ENCODE measurements at places on chromosomes 3 and 15. TPM values are rescaled to one million over a fixed set of nuclear protein-coding genes. Genes with fewer than 3 reads are reported as not detected.

MKRN3 gene
- 0.49 TPM for total RNA-seq

NGLY1 gene
- 26.6 TPM for total RNA-seq

LRTM1 gene
- total RNA-seq: not detected

MOBP gene
- not detected for total RNA-seq

LRRC31 gene
- total RNA-seq: not detected

All from heart right ventricle (tissue), 16 donors.